ENCODE measurements at places on chromosomes 12 and 14.

GRCh38 chr14:101625336-101626097, 64.2 kb downstream of the DIO3 start:
- no peak for DNase-seq

GRCh38 chr14:105151838-105152793, 16.5 kb downstream of the JAG2 start:
- DNase-seq: no peak

- no peak for DNase-seq
These were observed 41.1 kb downstream of the ERG28 start for GRCh38 chr14:75619548-75619947.

DNA sequence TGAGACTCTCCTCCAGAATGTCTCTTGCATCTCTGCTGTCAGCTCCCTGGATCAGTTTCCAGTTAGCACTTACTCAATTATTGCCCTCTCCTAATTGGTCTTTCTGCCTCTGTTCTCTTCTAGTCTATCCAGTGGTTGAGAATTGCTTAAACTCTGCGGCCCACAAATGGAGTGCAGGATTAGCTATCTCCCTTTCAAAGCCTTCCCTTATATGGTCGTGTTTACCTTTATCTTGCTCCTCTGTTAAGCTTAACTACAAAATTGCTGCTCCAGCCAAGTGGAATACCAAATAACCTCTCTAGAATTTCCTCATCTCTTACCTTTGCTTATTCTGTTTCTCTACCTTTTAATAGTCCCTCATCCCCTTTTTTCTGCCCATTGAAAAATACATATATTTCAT, 132.7 kb downstream of the NRXN3 start:
- no peak for DNase-seq

DNA sequence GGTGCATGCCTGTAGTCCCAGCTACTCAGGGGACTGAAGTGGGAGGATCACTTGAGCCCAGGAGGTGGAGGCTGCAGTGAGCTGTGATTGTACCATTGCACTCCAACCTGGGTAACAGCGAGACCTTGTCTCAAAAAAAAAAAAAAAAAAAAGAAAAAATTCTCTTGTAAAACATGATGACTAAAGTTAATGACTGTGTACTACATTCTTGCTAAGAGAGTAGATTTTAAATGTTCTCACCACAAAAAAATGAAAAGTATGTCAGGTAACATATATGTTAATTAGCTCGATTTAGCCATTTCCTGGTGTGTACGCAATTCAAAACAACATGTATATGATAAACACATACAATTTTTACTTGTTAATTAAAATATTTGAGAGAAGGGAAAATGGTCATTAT, 480.7 kb upstream of the RGS6 start:
- DNase-seq: no peak

- no peak for DNase-seq
These were observed 32.2 kb downstream of the SMUG1 start for GRCh38 chr12:54156578-54156977.

DNA sequence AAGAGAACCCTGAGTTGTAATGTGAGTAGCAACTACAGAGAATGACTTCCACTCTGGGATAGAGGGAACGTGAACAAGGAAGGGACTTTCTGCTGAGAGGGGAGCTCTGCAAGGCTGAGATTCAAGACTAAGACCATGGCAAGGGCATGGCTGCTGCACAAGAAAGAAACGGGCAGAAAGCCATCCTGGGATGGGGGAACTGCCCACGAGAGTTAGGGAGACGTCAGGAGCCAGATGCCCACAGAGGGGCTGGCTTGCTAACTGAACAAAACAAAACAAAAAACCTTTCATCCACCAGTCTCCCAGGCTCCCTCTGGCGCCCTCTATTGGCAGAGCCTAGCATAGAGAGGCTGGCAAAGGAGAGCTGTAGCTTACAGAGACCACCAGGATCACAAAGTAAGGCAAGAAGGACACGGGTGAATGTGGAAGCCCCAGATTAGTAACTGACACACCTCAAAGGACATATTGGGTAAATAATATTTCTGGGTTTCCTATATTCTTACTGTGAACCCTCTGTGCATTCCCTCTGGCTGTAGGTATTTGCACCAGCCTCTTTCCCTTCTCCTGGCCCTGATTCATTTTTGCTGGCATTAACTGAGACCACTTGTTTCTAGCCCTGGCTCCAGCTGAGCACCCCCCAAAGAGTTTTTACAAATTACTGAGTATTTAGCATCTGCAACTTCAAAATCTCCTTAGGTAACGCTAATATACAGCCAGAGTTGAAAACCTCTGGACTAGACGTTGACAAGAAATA, 338.3 kb downstream of the EMP1 start:
- DNase-seq: peak; percentile 24

GRCh38 chr12:30707613-30708342, 12.1 kb upstream of the IPO8 start:
- no peak for DNase-seq
